ENCODE measurements at places on chromosomes 2 and 18.

DNA sequence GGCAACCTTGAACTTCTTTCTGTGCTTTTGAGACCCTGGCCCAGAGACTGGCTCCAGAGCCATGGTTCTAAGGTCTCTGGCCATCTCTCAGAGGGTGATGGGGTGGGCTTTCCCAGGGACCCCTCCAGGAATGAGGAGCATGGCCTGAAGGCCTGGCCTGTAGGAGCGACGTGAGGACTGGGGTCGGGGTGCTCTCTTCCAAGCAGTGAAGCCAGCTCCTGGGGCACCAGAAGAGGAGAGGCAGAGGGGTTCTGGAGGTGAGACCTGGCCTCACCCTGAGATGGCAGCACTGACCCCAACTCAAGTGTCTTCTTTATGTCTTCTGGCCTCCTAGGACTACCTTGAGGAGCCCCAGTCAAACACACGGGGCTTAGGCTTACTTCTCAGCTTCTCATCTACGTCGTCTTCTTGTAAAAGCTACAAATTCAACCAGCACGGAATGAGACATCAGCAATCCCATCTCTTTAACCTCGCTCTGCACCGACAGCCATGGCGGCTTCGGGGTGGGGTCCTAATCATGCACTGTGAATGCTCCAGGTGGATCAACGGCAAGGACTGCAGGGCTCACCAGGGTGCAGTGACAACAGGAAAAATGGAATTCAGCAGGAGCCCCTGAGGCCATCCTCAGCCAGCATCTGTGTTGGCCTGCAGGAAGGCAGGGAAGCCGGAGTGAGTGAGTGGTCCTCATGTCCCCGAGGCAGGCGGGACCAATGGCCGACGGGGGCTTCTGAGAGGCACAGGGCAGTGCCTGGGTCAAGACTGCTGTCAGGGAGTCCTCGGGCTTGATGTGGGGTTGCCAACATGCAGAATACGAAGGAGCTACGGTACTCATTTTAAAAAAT, 214.1 kb downstream of the HDAC4 start:
- DNase-seq = peak; percentile 5

- no peak for DNase-seq
Observed at GRCh38 chr2:28375742-28376631, 16.7 kb upstream of the FOSL2 start.

DNA sequence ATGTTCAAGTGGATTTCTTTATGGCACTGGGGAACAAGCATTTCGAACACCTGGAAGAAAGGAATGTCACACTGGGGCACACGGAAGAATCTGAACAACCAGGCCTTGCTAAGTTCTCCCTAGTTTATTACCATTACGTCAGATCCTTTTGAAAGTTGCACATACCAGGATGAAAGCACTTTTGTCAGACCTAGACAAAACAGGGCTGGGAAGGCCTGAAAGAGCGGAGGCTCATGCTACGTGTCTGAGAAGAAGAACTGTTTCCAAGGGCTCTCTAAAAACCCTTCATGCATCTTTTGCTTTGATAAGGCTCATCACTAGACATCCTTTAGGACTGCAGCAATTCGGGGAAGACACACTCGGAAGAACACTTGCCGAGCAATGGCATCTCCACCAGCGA, 15.4 kb upstream of the SLC25A52 start:
- DNase-seq = no peak

DNA sequence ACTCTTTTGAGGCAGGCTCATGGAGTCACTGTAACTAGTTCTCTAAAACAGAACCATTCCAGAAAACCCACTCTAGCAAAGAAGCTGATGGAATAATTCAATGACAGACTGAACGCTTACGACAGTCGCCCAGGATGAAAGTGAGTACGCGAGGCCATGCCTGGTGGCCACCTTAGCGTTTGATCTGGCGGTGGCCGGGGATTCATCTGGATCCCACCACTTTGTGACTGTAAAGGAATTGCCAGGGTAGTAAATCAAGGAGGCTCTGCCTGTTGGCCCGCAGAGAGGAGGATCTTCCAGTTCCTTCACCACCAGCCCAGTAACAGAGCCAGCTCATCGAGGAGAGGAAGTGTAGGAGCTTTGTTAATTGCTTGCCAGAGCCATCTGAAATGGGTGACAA, 34.6 kb downstream of the GREB1 start:
- peak; percentile 6 for DNase-seq

- no peak for DNase-seq
Observed at GRCh38 chr18:62033756-62034155, 140.9 kb upstream of the RNF152 start.

DNA sequence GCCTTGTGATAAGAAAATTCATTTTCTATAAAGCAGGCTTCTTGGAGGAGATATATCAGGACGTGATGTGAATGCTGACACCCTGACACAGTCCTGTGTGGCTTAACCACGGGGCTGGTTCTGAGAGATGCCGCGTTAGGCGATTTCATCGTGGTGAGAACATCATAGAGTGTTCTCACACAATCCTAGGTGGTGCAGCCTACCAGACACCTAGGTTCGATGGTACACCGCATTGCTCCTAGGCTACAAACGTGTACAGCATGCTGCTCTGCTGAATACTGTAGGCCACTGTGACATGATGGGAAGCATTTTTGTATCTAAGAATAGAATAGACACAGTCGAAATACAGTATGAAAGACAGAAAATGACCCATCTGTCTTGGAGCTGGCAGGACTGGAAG, 82.5 kb downstream of the TNFRSF11A start:
- DNase-seq = no peak
